Peyer's patch (tissue), 4 donors: ENCODE measurements at places on chromosomes 13 and 19. TPM values are rescaled to one million over a fixed set of nuclear protein-coding genes. Genes with fewer than 3 reads are reported as not detected.

Gene ATP13A1
- total RNA-seq = 223 TPM

Gene ZNF418
- 1.3 TPM for total RNA-seq

Gene ZNF557
- 11.9 TPM for total RNA-seq

Gene JUNB
- total RNA-seq = 178 TPM

Gene ZNF493
- total RNA-seq = 51.3 TPM

Gene SOX1
- total RNA-seq = not detected

Gene ZNF549
- 4.2 TPM for total RNA-seq

Gene UGGT2
- 17.5 TPM for total RNA-seq

Gene ZNF682
- 5.1 TPM for total RNA-seq

Gene NPHS1
- total RNA-seq = not detected

Gene ZNF253
- 11.2 TPM for total RNA-seq

Gene IZUMO4
- total RNA-seq = 9.9 TPM

Gene PSG11
- total RNA-seq = not detected

Gene PLIN3
- 112 TPM for total RNA-seq

Gene IZUMO1
- not detected for total RNA-seq

Gene MEDAG
- total RNA-seq = 9.8 TPM

Gene SIAH3
- total RNA-seq = not detected

Gene LILRB5
- 17.6 TPM for total RNA-seq
